ENCODE measurements at places on chromosomes 7 and 10.

- peak; percentile 61 for DNase-seq
Observed at GRCh38 chr7:19113855-19114550, 3.4 kb downstream of the TWIST1 start.

DNA sequence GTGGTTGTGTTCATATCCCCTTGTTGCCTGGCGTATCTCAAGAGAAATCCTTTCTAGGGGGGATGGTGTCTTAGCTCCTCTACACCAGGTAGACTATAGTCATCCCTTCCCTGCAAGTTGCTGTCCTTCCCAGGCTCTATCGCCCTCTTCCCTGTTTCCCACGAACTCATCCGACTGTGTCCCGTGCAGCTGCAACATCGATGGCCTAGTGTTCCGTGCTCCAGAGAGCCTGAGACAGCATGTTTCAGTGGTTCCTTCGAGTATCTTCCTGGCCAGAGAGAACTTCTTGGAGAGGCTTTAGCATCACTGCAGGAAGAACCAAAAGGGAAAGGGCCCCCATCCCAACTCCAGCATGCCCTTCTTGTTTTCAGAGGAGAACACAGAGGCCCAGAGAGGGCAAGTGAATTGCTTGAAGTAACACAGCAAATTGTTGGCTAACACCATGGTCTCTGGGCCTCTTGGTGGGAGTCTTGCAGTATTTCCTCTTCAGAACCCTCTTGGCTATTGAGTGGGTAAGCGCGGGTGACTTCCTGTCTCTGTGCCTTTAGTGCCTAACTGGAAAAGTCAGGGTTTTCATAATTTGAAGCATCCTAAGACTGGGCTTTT, 162.9 kb downstream of the RGS10 start:
- no peak for DNase-seq

DNA sequence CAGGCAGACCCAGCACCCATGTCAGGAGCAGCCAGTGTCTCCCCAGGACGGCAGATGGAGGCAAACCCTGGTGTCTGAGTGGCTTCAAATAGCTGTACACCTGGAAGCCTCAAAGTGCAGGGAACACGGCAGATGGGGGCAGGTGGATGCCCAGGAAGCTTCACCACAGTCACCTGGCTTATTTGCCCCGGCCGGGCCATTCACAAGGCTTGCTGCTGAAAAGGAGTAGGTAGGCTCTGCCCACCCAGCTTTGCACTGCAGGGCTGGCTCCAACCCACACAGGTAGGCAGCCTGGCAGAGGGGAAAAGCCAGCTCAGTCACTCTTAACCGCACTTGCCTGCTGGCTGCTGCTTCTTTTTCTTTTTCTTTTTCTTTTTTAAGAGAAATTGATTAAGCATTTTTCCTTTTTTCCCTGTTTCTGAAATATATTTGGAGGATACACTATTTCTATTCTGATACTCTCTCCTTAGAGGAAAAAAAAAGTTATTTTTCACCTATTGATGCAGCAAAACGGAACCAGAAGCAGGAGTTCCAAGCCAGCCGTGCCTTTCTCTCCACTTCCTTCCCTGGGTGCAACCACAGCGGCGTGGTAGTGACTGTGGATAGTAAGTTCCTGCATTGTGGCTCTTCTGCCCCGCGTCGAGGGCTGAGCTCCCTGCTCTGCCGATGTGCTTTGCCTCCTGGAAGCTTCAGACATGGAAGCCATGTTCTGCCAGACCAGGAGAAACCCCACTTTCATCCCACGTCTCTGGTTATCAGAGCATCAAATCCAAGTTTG, 118.3 kb downstream of the KLF6 start:
- no peak for DNase-seq

DNA sequence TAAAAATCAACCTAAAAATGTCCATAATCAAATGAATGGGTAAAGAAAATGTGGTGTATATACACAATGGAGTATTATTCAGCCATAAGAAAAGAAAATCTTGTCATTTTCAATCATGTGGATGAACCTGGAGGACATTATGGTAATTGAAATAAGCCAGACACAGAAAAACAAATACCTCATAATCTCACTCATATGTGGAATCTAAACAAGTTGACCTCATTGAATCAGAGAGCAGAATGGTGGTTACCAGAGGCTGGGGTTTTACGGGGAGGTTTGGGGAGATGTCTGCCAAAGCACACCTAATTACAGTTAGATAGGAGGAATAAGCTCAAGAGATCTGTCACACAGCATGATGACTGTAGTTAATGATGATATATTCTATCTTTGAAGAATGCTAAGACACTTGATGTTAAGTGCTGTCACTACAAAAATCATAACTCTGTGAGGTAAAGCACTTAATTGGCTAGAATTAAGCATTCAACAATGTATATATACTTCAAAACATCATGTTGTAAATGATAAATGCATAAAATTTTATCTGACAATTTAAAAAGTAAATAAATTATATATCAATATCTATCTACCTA, 39.1 kb upstream of the TNPO3 start:
- no peak for DNase-seq

- peak; percentile 62 for DNase-seq
Observed at GRCh38 chr7:149854611-149855360, 16.6 kb downstream of the ZNF862 start.

- peak; percentile 61 for DNase-seq
Observed at GRCh38 chr10:115432188-115432819, 339.1 kb downstream of the ATRNL1 start.

GRCh38 chr10:125116652-125117310, 43.6 kb downstream of the CTBP2 start:
- DNase-seq = no peak

DNA sequence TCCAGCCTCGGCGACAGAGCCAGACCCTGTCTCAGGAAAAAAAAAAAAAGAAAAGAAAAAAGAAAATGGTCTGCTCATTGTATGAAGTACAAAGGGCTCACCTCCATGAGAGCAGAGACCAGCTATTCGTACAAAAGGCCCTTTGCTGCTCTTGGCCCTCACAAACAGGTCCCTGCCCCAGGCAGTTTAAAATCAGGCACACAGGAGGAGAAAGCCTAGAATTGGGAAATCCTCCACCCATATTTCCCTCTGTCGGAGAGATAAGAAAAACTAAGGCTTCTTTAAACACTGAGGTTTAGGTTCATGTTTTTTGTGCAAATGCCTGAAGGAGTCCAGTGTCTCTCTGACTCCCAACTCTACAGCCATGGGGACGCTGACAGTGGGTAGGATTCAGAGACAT, 15.1 kb downstream of the GNA12 start:
- DNase-seq = no peak

DNA sequence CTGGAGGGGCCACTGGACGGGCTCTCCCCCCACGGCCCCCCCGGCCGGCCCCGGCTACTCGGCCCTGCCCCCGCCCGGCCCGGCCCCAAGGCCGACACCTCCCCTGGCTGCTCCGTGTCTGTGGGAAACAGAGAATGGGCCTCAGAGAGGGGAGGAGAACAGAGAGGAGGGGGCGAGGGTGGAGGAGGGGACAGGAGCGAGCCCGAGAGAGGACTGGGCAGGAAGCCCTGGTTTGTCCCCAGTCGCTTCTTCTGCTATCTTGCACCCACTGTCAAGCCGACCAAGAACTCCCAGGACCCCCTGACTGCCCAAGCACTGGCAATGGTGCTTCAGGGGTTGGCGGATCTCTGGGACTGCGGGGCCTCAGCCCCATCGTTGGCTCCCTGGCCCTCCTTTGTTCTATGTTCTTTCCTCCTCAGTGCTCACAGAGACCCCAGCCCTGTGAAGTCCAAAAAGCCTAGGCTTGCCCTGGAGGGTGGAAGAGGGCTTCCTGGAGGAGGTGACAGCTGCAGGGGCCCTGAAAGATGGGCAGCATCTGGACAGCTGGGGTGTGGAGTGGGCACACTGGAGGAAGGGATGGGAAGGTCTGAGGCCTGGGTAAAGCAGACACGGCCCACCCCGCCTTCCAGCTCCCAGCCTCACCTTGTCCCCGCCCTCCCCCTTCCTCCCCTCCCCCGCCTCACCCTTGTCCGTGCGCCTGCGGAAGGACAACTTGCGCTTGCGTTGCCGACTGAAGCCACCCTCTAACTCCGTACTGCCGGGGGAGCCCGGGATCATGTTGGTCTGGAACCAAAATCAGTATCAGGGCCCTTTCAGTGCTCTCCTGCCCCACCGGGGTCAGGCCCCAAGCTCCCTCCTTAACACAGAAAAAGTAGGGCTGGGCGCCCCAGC, 30.1 kb downstream of the KCNH2 start:
- no peak for DNase-seq

DNA sequence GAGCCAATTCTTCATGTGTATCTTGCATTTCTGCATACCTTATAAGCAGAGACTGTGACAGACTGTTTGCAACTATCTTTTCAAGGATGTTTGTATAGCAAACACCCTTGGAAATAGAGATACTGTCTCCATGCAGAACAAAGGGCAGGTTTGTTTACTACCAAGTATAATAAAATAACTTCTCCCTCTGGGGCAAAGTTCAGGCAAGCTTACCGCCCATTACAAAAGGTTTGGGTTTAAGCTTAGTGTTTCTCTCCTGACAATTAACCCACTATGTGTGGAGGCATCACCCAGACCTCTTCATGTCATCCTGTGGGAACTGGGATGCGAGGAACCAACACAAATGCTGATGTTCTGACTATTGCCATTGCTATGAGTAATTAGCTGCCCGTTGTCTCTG, 479.1 kb upstream of the ZMIZ1 start:
- DNase-seq = no peak

GRCh38 chr10:6786579-6787031, 206.5 kb upstream of the PRKCQ start:
- DNase-seq = peak; percentile 77

- DNase-seq = no peak
Observed at GRCh38 chr10:34962866-34963265, 127.3 kb downstream of the CUL2 start.

GRCh38 chr7:153935095-153935494, 117.1 kb upstream of the DPP6 start:
- no peak for DNase-seq

- peak; percentile 60 for DNase-seq
Observed at GRCh38 chr10:74314166-74314565, 163.1 kb downstream of the ADK start.

GRCh38 chr10:10396601-10397000, 621.1 kb upstream of the CELF2 start:
- DNase-seq = peak; percentile 55

- no peak for DNase-seq
Observed at GRCh38 chr10:95319239-95319638, 28.4 kb upstream of the PDLIM1 start.

DNA sequence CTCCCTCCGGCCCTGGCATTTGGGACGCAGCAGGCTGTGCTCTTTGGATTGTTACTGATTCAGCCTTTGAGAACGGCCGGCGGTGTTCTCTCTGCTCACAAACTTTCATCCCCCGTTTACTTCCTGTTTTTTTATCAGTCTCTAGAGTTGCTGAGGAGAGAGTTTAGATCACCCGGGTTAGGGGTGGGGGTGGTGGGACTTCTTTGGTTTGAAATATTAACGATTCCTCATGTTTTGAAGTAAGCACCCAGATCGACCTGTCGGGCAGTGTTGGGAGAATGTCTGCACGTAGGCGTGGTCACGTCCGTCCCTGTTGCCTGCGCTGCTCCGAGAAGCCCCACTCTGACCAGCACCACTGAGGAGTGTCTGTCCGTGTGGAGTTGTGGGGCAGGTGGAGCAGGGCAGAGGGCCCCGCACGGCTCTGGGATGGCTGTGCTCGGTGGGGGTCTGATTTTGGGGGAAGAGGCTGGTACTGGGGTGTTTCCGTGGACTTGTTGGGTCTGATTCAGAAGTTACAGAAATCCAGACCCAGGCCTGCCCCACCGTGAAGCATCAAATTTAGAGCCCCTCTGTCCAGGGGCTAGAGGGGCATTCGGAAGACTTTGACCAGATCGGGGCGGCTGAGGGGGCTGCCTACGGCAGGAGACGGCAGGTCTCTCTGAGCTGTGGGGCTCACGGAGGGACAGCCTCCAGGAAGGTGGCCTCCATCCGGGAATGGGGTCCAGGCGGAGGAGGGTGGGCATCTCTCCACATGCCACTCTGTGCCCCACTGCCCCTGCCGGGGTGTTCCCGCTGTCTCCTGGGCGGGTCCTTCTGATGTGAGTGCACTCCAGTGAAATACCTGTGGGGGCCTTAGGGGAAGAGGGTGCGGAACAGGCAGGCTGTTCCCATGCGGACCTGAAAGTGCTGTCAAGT, 7.4 kb downstream of the INPP5A start:
- no peak for DNase-seq

GRCh38 chr10:77902159-77902558, 24.4 kb downstream of the DLG5 start:
- DNase-seq = no peak

DNA sequence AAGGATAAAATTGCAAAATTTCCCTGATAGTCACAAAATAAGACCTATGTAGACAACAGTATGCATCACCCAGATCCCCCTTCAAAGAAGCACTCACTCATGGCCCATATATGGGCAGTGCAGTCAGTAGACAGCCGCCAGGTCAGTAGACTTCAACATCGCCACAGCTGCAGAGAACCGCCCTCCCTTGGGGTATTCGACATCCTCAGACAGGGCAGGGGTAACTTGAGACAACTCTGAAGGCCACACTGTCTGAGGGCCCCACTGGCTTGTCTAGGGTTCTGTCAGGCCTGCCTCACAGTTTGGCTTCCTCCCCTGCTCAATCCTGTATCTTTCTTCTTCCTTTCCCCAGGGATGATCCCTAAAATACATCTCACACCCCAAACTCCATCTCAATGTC, 172.3 kb downstream of the IMMP2L start:
- DNase-seq = no peak

DNA sequence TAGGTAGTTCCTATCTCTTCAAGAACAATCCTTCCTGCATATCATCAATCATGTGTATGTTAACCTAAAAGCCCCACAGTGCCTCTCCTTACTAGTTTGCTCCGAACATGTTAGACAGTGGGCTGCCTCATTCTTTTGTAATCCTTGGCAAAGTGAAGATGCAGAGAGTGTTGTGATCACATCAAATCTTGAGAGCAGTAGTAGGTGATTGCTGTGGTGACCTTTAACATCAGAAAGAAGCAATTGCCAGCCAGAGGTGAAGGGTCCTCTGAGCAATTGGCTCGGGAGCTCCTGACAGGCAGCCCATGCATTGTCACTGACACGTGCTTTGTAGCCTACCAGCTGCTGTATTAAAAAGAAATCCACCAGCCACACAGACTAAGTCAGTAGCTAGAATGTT, 19.6 kb upstream of the GSTK1 start:
- no peak for DNase-seq

GRCh38 chr7:18978108-18978495, 139.3 kb downstream of the TWIST1 start:
- DNase-seq = peak; percentile 97

DNA sequence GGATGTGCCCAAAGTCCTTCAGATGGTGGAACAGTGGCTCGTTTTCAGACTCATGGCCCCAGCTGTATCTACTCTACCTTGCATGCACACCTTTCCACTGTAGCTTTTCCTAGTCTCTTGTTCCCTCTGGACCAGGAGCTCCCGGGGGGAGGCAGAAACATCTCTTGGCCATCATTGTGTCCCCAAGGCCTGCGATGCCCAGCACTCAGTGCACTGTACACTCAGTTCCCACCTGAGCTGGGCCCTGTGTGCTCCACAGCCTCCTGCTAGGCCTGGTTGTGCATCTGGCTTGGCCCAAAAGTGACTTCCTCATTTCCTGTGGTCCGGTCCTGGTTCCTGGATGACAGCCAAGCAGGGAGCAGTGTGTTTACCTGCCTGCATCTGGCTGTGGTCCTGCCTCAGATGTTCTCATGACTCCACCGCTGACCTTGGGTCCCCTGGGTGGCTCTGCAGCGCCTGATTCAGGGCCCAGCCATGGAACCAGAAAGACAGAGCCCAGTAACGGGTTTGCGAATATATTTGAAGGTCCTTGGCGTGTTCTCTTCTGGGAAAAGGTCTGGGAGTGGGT, 9.9 kb upstream of the DOCK1 start:
- DNase-seq = no peak

GRCh38 chr7:20826243-20826642, 39.6 kb upstream of the SP8 start:
- DNase-seq = no peak
